ENCODE measurements at places on chromosomes 12 and 14. TPM values are rescaled to one million over a fixed set of nuclear protein-coding genes. Genes with fewer than 3 reads are reported as not detected.

The KCNC2 gene
- total RNA-seq = not detected

The ADSS1 gene
- 2.7 TPM for total RNA-seq

GRCh38 chr12:18955594-18955993 lies 173.9 kb upstream of the PLEKHA5 start:
- no peak for DNase-seq

GRCh38 chr12:62135553-62136200 lies 124.5 kb upstream of the USP15 start:
- DNase-seq = no peak

DNA sequence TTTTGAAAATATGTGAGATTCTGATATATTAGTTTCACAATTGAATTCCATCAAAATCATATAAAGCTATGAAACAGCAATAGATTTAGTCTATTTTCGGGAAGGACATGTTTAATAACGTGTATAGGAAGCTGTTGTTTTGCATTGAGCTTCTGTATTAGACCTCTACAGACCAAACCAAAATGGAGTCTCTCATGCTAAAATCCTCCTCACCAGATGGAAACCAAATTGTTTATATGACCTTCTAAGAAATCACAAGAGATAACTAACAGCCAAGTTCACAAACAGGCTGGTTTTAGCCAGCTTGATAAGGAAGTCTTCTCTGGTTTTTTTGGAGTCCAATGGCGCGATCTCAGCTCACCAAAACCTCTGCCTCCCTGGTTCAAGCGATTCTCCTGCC lies 23.9 kb downstream of the L2HGDH start:
- no peak for DNase-seq

Data from naive thymus-derived CD4-positive, alpha-beta T cell (primary cell).